Cerebellar cortex (tissue), 1 donor: ENCODE measurements at places on chromosomes 5 and 9.
A peak's percentile ranks its signal among the peaks of the same experiment; 100 is the strongest.

- DNase-seq: no peak
Measured at GRCh38 chr5:97548739-97549080, 365.7 kb upstream of the RIOK2 start.

GRCh38 chr9:127252410-127253318 is 11.9 kb upstream of the GARNL3 start:
- no peak for DNase-seq

- no peak for DNase-seq
Measured at GRCh38 chr5:132056610-132057497, 3.6 kb upstream of the IL3 start.

- DNase-seq: no peak
Measured at GRCh38 chr5:119238265-119239118, 117.3 kb upstream of the TNFAIP8 start.

- peak; percentile 77 for DNase-seq
Measured at GRCh38 chr5:71939452-71940230, 167.6 kb upstream of the MAP1B start.

DNA sequence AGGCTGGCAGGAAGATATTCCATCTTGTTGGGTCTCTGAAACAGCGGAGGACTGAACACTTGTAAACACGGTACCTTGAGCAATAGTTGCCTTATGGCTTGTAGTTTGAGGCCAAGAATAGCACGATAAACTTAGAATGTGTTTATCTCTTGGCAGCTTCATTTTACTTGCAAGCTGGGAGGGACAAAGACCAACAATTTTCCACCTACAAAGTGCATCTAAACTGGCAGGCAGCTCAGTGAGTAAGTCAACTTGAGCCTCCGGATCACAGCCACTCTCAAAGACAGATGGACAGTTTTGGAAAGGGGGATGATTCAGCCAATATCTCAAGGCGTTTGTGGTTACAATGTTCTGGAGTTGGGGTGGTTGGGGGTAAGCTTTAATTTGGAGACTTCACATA is 652.6 kb downstream of the CETN3 start:
- DNase-seq: no peak

DNA sequence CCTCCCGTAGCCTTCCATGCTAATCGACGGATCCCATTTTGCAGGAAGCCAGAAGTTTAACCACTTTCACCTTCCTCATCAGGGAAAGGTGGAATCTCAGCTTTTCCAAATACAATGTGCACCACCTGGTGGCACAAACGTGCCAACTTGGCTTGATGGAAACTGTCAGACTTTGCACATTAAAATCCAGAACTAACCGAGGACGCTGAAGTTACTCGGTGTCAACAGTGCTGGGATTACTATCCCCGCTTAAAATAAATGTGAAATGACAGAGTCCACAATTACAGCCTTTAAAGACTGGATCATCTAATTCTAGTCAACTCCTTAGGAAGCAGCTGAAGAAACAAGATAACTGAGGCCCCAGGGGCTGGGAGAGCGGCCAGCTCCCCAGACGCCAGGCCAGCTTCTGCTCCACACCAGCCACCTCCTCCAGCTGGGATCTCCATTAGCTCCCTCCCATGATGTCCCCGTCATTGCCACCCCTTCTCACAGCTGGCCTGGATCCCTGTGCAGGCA is 50.1 kb upstream of the RETREG1 start:
- DNase-seq: peak; percentile 81

GRCh38 chr9:125888211-125888610 is 141.0 kb downstream of the PBX3 start:
- DNase-seq: no peak

GRCh38 chr9:105127863-105128220 is 116.6 kb upstream of the SLC44A1 start:
- no peak for DNase-seq

GRCh38 chr9:129932303-129933151 is 97.3 kb downstream of the USP20 start:
- DNase-seq: peak; percentile 98

GRCh38 chr9:19598722-19599121 is 189.9 kb downstream of the ACER2 start:
- no peak for DNase-seq

GRCh38 chr9:2228132-2228531 is 213.0 kb downstream of the SMARCA2 start:
- peak; percentile 14 for DNase-seq

DNA sequence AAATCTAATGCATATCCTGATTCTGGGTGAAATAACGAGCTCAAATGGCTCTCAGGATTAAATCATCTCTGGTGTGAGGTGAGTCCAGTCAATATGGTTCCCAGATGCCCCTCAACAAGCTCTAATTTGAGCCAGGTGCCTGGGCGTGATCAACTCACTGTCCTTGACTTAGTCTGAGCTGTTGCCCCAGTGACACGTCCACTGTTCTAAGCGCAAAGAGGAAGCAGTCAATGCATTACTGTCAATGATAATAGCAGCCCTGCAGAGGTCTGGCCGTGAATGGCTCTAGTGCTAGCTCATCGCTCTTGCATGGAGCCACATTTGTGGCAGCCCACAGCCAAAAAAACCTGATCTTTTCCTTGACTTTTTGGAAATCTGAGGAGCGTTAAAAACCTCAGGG is 128.6 kb upstream of the EFNA5 start:
- DNase-seq: no peak

GRCh38 chr9:107438211-107439031 is 51.1 kb downstream of the KLF4 start:
- DNase-seq: no peak

GRCh38 chr5:39822020-39822419 is 397.2 kb upstream of the DAB2 start:
- DNase-seq: no peak

GRCh38 chr5:133995883-133996563 is 8.8 kb downstream of the VDAC1 start:
- no peak for DNase-seq

GRCh38 chr5:18394443-18394804 is 760.2 kb downstream of the TAF11L14 start:
- DNase-seq: no peak

DNA sequence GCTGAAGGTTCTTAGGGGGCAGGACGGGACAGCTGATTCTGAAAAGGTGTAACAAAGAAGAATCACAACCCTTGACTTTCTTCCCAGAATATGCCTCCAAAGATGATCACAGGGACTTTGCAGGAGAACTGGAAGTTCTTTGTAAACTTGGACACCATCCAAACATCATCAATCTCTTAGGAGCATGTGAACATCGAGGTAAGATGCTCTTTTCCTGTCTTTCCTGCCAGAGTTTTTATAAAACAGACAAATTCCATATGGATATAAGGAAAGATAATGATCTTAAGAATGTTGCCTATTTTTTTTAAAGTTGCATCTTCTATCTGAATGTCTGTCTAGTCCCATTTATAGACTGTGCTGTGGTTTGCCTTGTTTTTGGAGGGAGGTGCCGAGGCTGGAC is 87.9 kb downstream of the EQTN start:
- no peak for DNase-seq

- no peak for DNase-seq
Measured at GRCh38 chr9:38214432-38214831, 145.4 kb upstream of the SHB start.

DNA sequence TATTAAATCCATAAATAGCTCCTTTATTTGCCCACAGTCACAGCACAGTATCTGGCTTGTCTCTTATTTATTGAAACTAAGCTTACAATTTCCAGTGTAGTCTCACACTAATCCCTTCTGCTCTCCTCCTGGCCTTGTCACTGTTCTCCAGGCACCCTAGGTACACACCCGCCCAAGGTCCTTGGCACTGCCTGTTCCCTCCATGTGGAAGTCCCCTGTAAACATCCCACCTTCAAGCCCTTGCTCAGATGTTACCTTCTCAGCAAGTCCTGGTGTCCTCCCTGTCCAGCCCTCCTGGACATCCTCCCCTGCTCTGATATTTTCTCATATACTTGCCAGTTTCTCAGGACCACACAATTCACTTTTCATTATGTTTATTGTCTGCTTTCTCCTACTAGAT is 44.2 kb upstream of the CFAP157 start:
- DNase-seq: no peak

- no peak for DNase-seq
Measured at GRCh38 chr5:31095796-31096195, 97.7 kb upstream of the CDH6 start.

DNA sequence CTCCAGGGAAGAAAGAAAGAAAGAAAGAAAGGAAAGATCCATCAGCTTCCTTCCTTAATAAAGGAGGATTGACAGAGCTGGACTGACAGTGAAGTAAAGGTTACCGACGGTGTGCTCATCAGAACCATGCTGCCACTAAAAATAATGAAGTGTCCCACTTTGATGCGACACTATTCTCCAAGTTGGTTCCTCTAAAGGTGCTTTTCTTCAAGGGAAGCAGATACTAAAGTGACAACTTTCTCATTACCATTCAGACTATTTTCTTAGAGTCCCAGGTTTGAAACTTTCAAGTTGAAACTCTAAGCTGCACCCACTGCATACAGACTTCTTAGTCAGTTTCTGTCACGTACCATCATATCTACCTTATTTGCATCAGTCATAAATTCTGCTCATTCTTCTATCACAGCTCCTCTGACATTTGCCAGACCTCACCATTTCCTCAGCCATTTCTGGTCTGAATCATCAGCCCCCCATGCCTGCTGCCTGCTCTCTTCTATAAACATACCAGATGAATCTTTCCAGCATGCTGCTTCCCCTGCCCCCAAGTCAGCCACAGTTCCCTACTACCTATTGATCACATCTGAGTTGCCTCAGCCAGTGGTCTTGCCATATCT is 177.6 kb downstream of the DEPDC1B start:
- no peak for DNase-seq

DNA sequence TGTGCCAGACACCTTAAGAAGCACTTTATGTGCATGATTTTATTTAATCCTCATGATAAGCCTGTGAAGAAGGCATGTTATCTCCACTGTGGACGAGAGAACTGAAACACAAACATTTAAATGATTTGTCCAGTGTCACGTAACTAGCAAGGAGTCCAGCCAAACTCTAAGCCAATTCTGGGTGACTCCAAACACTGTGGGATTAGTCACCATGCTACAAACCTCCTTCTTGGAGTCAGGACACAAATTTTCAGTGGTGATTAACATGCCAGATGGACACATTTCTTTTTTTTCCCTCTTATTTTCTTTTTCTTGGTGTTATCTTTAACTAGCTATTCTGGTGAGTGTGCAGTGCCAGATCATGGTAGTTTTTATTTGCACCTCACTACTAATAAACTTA is 316.8 kb downstream of the NDUFS4 start:
- DNase-seq: no peak

GRCh38 chr5:127899214-127899610 is 184.4 kb upstream of the SLC12A2 start:
- no peak for DNase-seq

DNA sequence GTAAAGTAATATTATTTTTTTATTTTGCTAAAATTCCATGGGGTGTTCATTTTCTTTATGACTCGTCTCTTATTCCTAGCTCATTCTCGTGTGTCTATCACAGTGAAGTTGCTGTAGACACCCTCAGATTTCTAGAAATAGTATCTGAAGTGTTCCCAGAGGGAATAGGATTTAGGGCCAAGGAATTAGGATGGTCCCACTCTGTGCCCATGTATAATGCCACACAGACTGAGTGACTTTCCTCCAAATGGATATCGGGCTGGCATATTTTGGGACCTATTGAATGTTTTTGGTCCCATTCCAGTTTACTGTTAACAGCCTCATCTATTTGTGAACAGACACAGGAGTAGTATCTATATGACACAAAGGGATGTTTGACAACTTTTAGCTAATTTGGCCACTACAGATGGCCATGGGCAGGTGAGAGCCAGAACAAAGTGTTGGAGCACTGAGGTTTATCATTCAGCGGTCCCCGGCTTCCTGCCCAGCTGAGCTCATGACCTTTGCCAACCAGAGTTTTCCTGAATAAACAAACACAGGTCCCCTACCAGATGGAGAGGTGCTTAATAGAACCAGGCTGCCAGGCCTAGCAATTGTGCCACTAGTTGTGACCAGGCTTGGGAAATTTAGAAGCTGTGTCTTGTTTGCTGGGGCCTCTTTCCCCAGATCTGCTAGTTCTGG is 46.9 kb downstream of the MAP1B start:
- peak; percentile 96 for DNase-seq

- no peak for DNase-seq
Measured at GRCh38 chr9:109278848-109279247, 42.0 kb downstream of the EPB41L4B start.

DNA sequence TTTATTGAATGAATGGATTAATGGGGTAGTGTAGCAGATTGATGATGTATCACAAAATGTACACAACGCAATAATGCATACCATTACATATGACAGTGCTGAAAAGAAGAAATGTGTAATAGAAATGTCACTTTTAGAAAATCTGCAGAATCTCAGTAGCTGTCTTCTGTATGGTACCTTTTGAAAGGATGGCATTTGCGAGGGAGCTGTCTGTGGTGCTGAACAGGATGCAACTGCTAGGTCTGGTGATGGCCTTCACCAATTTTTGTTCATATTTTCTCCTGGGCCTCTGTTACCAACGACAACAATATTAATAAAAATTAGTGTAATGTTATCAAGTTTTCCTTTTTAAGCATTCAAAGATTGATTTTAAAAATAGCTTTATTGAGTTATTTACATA is 36.2 kb upstream of the OTULIN start:
- DNase-seq: no peak

- DNase-seq: no peak
Measured at GRCh38 chr9:84436386-84437109, 96.0 kb upstream of the SLC28A3 start.

DNA sequence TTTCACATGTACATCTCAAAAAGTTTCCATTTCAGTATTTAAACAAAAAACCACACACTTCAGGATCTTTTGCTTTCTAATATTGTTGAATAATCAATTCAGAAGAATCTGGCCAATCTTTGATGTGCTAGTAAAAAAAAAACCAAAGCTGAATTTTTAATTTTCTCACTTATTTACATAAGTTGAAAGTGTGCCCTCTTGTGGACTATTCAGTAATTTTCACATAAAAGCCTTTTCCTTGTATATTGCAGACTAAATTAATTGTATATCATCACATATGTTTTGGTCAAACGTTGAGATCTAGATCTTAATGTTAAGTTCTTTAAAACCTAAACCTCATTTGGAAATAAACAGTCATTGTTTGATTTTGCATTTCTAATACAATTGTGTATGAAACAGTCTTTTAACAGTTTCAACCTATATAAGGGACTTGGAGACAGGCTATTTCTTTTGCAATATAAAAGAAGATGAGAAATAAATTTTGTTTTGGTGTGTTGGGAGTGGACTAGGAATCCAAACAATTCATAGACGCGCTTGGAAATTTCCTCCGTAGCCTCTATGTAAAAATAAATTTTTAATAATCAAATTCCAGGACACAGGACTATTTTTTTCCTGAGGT is 68.1 kb downstream of the NIPBL start:
- DNase-seq: peak; percentile 68

GRCh38 chr5:175902026-175902425 is 30.6 kb downstream of the CPLX2 start:
- DNase-seq: peak; percentile 75
